ENCODE measurements at places on chromosomes 1 and 21. TPM values are rescaled to one million over a fixed set of nuclear protein-coding genes. Genes with fewer than 3 reads are reported as not detected.

The SLC16A4 gene
- total RNA-seq = 93.8 TPM

The RIMS3 gene
- total RNA-seq = 2.6 TPM

The FAM151A gene
- not detected for total RNA-seq

The AKR7A3 gene
- 0.21 TPM for total RNA-seq

The RNF223 gene
- not detected for total RNA-seq
